ENCODE measurements at places on chromosomes 7 and 10.

GRCh38 chr7:73810998-73811360 lies 19.8 kb upstream of the CLDN4 start:
- DNase-seq, result no peak

DNA sequence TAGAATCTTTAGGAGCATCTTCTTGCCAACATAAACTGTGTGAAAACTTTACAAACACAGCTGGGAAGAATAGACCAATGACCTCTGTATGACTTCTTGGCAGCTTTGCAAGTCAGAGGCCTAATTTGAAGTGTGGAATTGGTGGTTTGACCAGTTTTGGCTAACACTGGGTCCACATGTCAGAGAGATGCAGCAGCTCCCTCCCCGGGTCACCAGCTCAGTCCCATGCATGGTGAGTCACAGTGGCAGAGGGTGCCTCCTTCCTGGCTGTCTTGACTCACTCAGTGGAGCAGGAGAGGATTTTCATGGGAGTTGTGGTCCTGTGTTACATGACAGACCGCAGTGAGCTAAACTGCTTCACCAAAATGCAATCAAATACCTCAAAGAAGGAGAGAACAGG lies 8.2 kb upstream of the STARD3NL start:
- DNase-seq, result no peak

DNA sequence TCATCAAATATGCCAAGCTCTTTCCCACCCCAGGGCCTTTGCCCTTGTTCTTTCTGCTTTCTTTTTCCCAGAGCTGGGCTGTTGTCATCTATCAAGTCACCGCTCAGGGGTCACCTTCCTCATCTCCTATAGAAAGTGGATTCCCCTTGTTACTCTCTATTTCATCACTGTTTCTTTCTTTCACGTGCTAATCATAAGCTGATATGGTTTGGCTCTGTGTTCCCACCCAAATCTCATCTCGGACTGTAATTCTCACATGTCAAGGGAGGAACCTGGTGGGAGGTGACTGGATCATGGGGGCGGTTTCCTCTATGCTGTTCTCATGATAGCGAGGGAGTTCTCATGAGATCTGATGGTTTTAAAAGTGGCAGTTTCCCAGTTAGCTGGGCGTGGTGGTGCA lies 17.0 kb upstream of the TIAL1 start:
- DNase-seq, result no peak

DNA sequence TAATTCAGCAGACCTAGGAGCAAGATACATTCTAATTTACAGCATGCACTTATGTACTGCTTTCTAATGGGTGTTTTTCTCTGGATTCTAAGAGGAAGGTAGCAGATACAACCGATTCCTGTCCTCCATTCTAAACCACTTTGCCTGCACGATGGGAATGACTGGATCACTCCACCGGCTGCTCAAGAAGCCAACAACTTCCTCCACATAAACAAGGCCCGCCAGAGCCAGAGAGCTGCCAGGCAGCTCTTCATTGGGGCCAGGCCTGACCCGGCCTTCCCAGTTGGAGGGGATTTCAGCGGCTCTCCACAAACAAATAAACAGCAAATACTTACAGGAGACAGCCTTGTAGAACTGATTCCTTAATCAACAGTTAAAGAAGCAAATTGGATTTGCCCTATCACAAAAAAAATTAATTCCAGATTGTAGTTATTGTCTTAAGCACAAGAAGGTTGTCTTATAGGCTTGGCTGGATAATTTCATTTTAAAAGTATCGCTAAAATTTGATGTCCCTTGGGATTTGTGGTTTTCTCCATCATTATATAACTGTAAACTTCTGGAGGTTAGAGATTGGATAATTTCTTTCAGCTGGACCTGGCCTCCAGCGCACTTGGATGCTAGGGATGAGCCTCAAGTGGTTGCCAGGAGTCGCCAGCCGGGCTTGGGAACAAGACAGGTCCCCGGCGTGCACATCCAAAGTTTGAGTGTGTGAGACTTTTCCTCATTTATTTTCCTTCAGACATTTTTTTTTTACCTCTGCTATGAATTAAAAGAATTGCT lies 20.9 kb downstream of the EBF3 start:
- no peak for DNase-seq

DNA sequence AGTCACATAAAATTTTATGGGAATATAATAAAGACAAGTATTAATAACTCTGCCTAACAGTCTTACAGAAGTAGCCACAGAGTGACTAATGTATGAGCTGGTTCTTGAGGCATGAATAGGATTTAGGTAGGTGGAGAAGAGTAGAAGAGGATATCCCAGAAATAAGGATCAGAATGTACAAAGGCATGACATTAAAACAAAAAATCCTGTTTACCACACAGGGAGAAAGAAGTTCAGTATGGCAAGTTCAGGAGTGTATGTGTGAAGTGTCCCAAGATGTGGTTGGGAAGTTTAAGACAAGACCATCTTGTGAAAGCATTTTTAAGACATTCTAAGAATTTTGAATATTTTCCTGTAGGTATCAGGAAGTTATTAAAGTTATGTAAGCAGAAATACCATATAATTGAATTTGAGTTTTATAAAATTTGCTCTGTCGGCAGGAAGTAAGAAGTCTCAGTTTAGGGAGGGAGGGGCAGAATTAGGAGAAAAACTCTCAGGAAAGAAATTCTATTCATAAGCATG lies 64.7 kb upstream of the CAV2 start:
- DNase-seq, result no peak

GRCh38 chr10:49679480-49679893 lies at the start of gene C10orf53:
Gene C10orf53 (plus strand): TSS chr10:49679651. CDS start chr10:49679698, 47 bp downstream.
- no peak for DNase-seq

DNA sequence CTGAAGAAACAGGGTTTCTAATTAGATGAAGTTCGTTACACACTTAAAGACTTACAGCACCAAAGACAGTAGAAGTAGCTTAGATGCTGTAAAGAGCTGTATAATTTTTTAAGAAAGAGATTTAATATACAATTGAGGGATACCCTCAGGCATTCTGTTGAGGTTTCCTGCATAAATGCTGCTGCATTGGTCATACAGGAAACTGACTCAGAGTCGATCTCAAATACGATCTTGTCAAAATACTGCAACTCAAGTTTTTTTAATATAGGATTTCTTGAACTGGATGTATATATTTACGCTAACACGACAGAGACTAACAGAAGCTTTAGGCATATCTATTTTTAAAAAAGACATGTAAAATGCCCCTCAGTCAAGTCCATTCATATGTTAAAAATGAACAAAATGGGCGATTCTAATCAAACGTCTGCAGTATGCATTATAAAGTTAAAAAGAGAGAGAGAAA lies 2.4 kb upstream of the ARID5B start:
- DNase-seq, result no peak

- DNase-seq, result no peak
These were observed 302.6 kb downstream of the KLF6 start for GRCh38 chr10:3482200-3482993.

DNA sequence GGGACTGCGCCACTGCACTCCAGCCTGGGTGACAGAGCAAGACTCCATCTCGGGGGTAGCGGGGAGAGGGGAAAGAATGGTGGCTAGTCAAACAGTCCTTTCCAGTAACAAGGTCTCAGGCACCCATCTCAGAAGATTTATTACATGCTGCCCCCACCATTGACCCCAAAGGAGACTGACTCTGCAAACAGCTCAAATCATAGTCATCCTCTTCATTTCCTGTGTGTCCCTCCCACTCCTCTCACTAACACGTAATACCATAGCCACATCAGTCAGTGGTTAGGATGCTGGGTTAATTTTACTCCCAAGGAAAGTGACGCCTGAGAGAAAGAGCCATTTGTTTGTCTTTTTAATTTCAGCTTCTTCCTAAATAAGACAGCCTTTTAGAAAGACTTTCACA lies 56.6 kb upstream of the BET1 start:
- DNase-seq, result no peak

DNA sequence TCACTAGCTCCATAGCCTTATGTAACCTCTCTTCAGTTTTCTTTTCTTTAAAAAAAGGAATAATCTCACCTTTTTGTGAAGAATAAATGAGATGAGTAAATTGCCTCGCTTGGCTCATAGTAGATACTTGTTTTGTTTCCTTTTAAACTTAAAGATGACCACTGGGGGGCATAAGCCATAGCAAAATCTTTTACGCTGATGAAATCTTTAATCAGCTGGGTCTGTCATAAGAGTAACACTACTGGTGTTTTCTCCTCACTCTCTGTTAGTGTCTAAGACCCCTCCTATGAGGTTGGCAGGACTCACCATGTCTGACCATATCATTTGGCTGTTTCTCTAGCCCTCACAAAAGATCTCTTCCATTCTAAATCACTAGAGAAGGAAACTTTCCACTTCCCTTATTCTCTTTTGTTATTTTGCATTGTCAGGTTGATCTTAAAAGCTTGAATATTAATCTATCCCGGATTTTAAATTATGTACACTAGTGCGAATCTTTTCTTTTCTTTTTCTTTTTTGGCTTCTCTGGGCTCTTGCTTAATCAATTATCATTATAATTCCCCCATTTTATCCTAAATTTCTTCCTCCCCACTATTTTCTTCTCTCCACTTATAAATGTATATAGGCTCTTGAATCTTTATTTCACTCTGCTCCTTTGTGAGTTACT lies 12.5 kb downstream of the STAG3 start:
- DNase-seq, result no peak

DNA sequence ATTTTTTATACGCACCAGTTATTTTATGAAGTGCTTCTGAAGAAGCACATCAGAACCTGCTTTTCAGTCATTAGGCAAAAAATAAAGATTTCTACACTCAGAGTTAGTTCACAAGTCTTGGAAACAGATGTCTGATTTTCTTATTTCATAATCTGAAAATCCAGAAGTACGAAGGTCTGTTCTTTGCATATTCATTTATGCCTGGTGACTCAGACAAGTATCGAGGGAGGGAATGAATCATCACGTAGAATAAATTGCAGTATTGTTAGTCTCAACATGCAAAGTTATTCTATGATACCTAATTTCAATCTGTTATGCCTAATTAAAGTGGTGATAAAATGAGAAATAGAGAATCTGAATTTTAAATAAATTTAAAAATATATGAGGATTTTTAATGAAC lies 113.6 kb upstream of the SEM1 start:
- no peak for DNase-seq

GRCh38 chr10:115861864-115862263 lies 411.1 kb downstream of the GFRA1 start:
- no peak for DNase-seq

DNA sequence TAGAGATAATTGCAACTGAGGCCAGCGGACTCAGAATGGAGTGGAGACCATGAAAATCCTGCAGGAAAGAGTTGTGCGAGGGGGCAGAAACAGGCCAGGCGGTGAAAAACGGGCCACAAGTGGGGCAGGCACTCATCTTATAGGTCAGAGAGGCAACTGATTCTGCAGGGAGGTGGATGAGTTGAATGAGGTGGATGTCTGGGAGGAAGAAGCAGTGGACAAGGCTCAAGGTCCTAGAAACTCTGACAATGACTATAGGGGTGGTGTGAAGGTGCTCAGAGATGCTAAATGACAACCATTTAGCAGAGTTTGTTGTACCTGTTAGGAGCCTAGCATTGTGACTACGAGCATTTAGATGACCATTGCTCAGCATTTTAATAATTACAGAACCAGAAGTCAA lies 33.6 kb downstream of the MBL2 start:
- DNase-seq, result no peak

DNA sequence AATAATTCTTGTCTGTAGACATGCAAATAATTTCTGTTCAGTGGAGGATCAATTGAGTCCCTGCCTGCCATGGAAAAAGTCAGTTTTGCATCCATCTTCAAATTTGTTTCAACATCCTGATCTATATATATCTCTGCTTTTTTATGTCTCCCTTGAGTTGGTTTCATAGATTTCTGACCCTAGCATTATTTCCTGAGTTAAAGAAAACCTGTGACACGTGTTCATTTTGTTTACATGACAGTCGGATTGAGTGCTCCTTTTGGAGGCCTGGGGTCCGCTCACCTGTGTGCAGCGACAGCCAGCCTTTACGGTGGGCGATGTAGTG lies 674 bp downstream of the MRPS24 start:
- DNase-seq, result no peak

DNA sequence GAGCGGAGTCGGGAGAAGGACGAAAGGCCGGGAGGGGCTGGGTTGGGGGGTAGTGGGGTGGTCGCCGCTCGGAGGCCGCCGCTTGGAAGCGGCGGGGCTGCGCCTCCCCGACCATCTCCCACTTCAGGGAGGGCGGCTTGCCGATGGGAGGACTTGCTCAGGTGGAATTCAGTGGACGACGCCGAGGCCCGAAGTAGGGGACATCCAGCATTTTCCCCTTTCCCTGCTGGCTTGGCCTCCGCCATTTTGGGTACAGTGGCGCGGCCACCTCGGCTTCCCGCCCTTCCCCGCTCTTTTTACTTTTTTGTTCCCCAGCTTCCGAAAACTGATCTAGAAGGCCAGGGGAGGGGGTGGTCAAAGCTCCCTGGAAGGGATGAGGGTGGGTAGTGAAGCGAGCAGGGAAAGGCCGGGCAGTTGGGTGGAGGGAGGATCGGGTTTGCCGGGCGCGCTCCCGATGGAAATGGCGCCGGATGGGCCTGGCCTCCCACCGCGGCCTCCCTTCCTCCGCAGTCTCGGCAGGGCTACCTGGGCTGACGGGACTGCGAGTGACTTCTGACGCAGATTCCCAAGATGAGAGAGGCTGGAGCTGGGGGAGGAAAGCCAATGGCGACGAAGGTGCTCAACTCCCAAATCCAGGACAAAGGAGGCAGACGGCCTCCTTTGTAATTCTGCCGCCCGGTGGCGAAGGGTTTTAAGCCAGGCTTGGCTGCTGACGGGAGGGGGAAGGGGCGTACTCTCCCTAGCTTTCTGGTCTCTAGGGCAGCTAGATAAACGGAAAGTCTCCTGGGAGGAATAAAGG lies at the start of gene PBLD:
PBLD (minus strand) TSS at position 670 of the 799 bp plus-strand sequence. CDS start 26,084 bp downstream, outside the sequence.
- DNase-seq, result peak; percentile 71

GRCh38 chr10:110222641-110223297 lies 15.4 kb downstream of the MXI1 start:
- no peak for DNase-seq

DNA sequence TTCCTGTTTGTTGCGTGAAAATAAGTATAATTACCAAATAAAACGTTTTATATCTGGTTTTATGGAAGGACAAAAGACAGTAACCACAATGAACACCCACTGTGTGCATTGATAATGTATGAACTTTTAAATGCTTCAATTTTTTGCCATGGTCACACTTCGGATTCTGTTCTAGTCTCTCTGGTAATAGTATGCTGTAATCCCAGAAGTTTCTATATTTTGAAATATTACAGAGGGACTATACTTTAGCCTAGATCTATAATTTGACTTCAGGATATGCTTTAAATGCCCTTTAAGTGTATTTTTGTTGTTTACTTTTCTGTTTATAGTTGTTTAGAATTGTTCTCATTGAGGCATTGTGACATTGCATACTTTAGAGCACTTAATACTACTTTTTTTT lies 1.5 kb downstream of the ZNF518A start:
- DNase-seq, result no peak

GRCh38 chr7:51471210-51471980 lies 154.8 kb upstream of the COBL start:
- peak; percentile 9 for DNase-seq

- no peak for DNase-seq
These were observed 88.5 kb downstream of the VTI1A start for GRCh38 chr10:112535531-112535951.
